CD4-positive, alpha-beta memory T cell (primary cell): ENCODE measurements at places on chromosomes 3 and 15.

- DNase-seq: no peak
Measured at GRCh38 chr15:70035719-70036077, 62.0 kb downstream of the TLE3 start.

- no peak for DNase-seq
Measured at GRCh38 chr3:6679510-6679909, 181.4 kb upstream of the GRM7 start.

- DNase-seq: no peak
Measured at GRCh38 chr3:10465161-10465560, 40.2 kb downstream of the ATP2B2 start.

DNA sequence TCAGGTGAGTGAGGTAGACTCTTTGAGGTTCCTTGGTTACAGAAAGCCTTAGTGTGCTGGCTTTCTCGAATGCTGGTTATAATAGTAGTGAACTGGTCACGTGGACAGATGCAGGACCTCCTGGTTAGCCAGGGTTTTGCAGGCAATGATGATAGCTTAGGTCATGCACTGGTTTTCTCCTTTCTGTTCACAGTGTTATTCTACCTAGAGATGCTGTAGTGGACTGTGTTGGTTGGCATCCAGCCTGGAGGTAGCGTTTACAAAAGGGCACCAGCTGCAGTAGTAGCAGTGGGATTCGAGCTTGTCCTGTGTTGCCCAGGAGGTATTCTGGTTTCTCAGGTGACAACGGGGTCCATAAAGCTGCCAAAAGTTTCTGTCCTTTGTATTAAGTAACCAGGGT lies 27.0 kb downstream of the PCCB start:
- no peak for DNase-seq

- no peak for DNase-seq
Measured at GRCh38 chr3:71232175-71232679, 351.3 kb downstream of the FOXP1 start.

- no peak for DNase-seq
Measured at GRCh38 chr15:56199038-56199437, 44.6 kb downstream of the RFX7 start.

DNA sequence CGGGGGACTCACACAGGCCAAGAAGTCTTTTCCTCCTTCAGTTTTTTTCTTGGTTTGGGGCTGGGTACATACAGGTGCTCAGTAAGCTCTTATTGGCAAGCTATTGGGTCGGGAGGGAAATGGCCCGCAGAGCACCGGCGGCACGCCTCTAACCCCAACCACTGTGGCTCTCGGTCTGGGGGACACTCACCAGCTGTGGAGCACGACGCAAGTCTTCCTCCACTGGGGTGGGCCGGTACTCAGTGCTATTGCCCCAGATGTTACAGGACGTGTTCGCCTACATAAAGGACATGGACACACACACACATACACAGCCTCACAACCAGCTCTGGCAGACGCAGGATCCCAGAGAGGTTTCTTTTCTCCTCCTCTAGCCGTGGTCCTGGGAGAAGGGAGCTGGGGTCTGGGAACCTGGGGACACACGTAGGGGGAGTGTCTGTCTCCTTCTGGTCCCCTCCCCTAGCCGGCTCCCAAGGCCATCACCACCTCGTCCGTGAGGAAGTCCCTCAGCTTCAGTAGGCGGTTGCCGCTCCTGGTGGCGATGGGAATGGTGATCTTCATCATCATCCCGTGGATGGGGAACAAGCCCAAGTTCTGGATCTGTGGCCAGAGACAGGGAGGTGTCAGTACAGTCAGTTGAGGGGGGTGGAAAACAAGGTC lies 33.4 kb downstream of the FEM1B start:
- DNase-seq: no peak

- no peak for DNase-seq
Measured at GRCh38 chr3:139521816-139522215, 17.7 kb downstream of the RBP1 start.

- no peak for DNase-seq
Measured at GRCh38 chr3:155178810-155179436, 98.8 kb downstream of the MME start.

GRCh38 chr3:110767838-110768237 lies 303.8 kb upstream of the NECTIN3 start:
- DNase-seq: no peak

- DNase-seq: no peak
Measured at GRCh38 chr15:93899817-93900216, 331.5 kb upstream of the MCTP2 start.

DNA sequence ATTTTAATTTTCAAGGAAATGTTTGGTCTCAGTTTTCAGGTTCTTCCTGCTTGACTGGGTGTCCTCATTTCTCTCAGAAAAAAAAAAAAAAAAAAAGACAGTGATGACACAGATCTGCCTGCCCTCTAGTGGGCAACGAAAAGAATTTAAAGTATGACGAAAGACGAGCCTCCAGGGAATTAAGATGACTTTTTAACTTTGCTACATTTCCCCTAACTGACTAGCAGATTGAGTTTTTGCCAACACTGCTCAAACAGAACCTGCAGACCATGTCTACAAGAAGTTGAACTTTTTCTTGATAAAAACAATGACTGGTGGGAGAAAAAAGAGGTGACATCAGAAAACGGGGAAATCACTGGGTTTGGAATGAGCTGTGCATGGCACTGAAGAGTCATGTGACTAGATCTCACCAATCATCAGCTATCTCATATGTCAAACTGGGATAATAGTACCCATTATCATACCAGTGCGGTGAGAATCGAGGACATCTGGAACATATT lies 40.8 kb downstream of the EOMES start:
- peak; percentile 69 for DNase-seq

- no peak for DNase-seq
Measured at GRCh38 chr3:70096376-70097066, 97.0 kb downstream of the SAMMSON start.

DNA sequence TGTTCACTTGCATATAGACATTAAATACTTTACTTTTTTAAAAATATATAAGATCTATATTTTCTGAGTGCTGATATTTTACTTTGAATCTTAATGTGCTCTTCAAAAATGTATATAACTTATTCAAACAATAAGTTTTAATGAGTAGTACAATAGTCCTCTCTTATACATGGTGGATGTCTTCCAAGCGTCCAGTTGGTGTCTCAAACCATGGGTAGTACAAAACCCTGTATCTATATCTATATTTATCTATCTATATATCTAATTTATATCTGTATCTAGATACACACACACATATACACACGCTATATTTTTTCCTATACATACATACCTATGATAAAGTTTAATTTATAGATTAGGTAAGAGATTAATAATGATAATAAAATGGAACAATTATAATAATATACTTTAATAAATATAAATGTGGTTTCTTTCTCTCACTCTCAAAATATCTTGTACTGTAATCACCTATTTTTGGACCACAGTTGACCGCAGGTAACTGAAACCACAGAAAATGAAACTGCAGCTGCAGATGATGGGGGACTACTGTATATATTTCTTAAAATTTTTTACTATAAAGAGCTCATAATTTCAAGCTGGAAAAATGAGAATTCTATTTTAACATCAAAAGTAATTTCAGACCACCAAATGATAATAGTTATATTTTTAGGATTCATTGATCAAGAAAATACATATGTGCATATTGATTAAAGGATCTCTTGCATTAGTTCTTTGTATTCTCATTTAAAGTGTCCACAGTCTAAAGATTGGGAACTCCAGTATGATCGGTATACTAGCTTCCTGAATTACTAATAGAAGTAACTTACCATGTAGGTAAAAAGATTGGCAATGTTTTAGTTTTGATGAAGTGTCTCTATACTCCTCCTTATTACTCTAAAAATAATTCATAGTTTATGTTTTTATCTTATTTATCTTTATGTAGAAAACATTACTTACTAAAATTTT lies 215.1 kb upstream of the MLF1 start:
- DNase-seq: no peak

GRCh38 chr3:123422457-123422856 lies 26.4 kb downstream of the ADCY5 start:
- no peak for DNase-seq

DNA sequence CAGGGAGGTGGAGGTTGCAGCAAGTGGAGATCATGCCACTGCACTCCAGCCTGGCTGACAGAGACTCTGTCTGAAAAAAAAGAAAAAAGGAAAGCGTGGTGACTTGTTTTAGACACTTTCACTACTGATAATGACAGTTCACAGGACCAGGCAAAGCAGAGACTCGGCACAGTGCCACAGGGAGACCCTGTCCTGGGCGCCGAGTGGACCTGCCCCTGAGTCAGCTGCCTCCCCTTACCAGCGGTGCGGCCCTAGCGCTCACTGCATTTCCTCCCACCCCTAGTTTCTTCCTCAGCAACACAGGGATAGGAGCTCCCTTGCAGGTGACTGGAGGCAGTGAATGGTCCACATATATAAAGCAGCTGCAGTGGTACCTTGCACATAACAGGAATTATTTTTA lies 38.7 kb upstream of the NSMCE3 start:
- DNase-seq: no peak

DNA sequence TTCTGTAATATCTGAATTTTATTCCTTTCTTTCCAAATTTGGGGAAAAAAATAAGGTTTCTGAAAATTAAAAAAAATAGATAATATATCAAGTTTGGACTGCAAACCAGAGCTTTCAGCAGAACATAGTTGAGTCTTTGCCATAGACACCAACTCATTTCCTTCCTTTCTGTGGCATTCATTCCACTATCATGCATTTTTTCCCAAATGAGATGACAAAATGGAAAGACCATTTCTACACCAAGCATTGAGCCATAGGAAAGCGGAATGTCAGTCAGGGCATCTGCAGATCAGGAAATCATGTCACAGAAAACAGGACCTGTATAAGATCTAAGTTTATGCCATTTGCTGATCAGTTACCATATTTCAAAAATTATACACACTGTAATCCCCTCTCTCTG lies 333.3 kb upstream of the THBS1 start:
- no peak for DNase-seq

- DNase-seq: no peak
Measured at GRCh38 chr15:58331560-58331912, 100.3 kb upstream of the LIPC start.

DNA sequence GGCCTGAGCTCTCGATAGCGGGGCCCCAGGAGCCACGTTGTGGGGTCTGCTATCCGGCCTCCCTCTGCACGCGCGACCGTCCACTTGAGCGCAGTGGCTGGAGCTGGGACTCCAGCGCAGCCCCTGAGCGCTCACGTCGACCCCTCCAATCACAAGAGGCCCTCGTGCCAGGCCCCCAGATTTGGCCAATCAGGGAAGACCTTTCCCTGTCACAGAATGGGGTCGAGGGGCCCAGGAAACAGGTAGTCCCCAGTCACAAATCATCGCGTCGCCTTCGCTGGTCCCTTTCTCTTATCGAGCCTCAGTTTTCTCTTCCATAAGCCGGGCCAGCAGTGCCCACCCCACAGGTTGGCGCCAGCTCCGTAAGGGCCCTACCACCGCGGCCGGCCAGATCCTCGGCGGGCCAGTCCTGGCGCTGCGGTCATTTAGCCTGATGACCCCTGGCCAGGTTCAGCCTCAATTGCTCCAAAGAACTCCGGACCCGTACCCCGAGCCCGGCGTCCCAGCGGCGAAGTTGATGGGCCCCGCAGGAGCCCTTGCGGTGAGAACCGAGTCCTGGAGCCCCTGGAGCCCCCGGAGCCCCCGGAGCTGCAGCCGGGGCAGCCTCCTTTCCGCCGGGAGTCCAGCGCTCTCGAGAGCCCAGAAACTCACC lies 435 bp downstream of the ALDH1L1 start:
- no peak for DNase-seq

DNA sequence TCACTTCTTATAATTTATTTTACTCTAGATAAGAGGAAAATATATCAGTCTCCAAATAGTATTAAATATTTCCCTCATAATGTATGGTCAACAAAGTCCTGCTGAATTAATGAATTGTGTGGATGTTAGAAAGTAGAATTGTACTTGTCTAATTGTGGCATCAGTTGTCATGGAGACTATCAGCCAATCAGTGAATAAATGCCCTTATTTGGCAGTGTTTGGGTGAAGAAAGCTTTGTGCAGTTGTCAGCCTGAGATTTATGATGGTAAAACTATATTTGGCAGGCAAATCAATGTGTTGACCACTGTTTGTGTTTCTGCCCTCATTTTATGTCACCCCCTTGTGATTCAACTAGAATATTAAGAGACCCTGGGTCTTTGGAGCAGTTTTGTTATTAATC lies 293.6 kb upstream of the MDFIC2 start:
- DNase-seq: no peak

- DNase-seq: no peak
Measured at GRCh38 chr3:127483902-127484591, 106.5 kb downstream of the TPRA1 start.

GRCh38 chr15:43238671-43239131 lies 17.9 kb upstream of the EPB42 start:
- no peak for DNase-seq

GRCh38 chr15:29920515-29920914 lies 98.2 kb upstream of the TJP1 start:
- DNase-seq: no peak

DNA sequence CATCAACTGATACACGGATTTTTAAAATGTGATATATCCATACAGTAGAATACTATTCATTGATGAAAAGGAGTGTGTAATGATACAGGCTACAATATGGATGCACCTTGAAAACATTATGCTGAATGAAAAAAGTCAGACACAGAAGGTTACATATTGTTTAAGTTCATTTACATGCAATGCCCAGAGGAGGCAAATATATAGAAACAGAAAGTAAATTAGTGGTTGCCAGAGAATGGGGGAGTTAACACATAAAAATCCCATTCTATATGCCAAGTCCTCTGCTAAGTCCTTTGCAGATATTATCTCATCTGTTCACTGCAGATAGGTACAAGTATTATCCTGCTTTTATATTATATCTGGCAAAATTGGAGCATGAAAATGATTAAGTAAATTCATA lies 22.1 kb upstream of the CDIN1 start:
- DNase-seq: no peak

DNA sequence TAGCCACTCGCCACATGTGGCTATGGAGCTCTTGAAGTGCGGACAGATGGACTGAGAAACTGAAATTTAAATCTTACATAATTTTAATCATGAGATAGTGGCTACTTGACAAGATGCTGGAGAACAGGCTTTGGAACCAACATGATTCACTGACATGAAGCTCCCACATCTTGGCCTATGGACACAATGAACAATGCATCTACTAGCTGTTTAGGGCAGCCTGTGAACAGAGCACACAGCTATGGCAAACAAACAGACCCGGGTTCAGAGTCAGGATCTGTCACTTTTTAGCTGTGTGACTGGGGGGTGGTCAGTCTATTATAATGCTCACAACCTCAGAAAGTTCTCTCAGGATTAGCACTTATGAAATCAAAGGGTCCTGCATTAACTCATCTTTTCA lies 616.6 kb downstream of the MAGI1 start:
- DNase-seq: no peak

- no peak for DNase-seq
Measured at GRCh38 chr15:92268900-92269299, 124.8 kb upstream of the ST8SIA2 start.

- peak; percentile 36 for DNase-seq
Measured at GRCh38 chr3:42529468-42529867, 27.0 kb downstream of the VIPR1 start.
